Smooth muscle cell of the brain vasculature (primary cell): ENCODE measurements at places on chromosomes 3 and 15.

- no peak for DNase-seq
Observed at GRCh38 chr15:88067331-88067685, 189.2 kb downstream of the NTRK3 start.

GRCh38 chr3:134803051-134803505 lies 8.0 kb downstream of the EPHB1 start:
- DNase-seq, result no peak

GRCh38 chr3:110307065-110307809 lies 764.4 kb upstream of the NECTIN3 start:
- DNase-seq, result no peak

DNA sequence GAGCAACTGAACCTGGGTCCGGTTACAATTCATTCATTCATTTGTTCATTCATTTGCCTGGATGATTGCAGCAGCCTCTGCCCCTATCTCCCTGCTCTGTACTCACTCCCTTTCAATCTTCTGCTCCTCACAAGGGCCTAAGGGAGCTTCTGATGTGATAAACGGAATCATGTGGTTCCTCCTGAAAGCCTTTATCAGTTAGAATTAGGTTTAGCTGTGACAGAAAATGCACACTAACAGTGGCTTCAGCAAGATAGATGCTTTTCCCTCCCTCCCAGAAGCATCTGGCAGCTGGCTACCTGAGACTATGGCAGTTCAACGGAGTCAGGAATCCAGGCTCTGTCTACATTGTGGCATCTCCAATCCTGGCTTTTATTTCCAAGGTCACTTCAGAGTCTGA lies 196.0 kb downstream of the ADAMTS9 start:
- no peak for DNase-seq

DNA sequence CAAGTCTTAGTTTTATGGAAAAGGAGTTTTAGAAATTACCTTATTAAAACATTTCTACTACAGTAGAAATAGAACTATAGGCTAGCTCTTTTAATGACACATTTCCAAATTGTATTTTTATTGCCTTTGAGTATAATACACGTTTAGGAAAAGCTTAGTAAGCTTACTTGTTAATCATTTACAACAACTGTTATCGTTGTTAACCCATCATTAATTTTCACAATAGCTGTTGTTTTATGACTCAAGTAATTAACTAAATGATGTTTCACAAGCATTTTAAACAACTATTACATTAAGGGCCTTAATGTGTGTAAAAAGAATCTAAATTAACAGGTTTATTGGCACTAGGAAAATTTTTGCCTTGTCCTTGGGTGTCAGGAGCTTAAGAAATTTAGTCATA lies 120.5 kb upstream of the THRB start:
- no peak for DNase-seq

- no peak for DNase-seq
Observed at GRCh38 chr15:101193120-101193644, 58.7 kb downstream of the CHSY1 start.
